ENCODE measurements at places on chromosomes 7 and 10.
A peak's percentile ranks its signal among the peaks of the same experiment; 100 is the strongest.

DNA sequence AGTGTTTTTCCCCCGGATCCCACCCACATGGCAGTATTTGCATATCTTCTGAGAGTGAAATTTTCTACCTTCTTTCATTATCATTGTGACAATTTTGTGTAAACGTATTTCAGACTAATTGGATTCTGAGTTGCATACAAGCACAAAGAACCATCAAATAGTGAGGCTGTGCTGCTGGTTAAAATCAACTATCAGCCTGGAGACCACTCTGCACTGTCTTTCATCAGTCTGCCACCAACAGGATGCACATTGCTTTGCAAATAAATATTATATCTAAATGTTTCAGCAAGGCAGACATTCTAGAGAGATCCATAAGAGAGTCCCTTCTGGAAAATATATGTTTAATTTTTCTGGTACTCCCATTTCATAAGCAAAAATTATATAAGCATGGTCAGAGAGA is 851.8 kb downstream of the XPNPEP1 start:
- DNase-seq = no peak

DNA sequence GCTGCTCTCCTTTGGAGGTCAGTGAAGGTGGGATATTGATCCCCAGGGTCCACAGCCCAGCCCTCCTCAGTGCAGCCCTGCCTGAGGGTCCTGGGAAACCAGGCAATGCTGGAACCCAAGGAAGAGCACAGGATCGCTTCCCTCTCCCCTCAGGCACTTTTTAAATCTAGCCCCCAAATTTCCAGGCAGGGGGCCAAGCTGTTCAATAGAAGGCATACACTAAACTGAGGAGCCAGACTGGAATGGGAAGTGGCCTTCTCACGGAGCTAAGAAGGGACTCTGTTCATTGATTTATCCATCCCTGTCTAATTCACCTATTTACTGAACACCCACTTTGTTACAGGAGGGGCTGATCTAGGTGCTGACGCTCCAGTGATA is 60.3 kb downstream of the GLI3 start:
- no peak for DNase-seq

GRCh38 chr7:3327099-3327498 is 26.0 kb downstream of the SDK1 start:
- DNase-seq = no peak

DNA sequence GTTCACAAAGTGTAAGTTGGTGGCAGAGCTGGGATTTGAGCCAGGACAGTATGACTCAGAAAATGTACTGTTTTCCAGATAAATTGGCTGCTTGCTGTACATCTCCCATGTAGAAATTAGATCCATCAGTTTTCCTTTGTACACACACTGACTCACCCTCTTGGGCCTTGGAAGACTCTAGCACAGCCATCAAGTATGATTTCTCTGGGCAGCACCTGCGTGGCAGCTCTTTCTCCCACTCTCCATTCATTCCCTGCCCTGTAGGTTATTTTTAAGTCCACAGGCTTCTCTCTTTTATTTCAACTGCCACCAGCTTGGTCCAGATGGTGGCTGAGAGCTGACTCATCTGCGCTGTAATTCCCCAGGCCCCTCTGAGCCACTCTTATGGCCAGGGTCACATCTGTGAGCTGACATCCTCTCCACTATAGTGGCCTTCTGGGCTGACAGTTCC is 28.3 kb upstream of the SDK1 start:
- DNase-seq = peak; percentile 94

- peak; percentile 92 for DNase-seq
These were observed 313.3 kb upstream of the AKR1E2 start for GRCh38 chr10:4512671-4513240.

Data from fibroblast of mammary gland (primary cell).